Lung microvascular endothelial cell (primary cell): ENCODE measurements at places on chromosomes 2 and 18.

DNA sequence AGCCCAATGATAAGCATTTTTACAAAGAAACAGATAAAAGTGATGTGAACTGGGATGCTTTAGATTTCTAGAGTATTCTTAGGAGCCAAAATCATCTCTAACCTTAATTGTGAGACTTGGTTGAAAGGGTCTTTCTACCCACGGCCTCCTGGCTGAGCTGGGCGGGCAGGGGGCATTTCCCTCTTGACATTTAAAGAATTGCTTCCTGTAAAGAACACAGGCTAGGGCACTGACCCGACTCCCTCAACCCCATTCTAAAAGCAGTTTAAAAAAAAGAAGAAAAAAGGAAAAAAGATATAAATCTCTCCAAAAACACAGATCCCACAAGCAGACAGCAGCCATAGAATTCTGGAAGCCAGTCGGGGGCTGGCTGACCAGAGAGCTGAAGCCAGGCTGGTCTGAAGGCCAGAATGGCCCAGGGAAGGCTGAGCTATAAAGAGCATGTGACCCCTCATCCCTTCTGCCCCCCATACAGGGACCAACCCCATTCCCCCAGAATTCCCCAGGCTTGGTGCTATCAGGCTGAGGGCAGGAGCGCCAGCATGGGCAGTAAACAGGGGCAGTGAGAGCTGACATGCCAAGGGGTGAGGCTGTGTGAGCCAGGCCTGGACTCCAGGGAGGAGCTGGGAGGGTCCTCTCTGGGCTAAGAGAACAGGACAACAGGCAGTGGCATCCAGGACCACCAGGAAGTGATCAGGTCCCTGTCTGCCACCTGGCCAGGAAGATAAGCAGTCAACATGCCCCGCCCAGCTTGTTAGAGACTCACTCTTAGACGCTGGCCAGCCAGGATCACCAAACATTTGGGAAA is 188.5 kb downstream of the HDAC4 start:
- no peak for DNase-seq

- no peak for DNase-seq
Observed at GRCh38 chr18:2538844-2539243, 32.5 kb downstream of the METTL4 start.

GRCh38 chr2:151520976-151521375 is 111.3 kb downstream of the RIF1 start:
- DNase-seq: no peak

DNA sequence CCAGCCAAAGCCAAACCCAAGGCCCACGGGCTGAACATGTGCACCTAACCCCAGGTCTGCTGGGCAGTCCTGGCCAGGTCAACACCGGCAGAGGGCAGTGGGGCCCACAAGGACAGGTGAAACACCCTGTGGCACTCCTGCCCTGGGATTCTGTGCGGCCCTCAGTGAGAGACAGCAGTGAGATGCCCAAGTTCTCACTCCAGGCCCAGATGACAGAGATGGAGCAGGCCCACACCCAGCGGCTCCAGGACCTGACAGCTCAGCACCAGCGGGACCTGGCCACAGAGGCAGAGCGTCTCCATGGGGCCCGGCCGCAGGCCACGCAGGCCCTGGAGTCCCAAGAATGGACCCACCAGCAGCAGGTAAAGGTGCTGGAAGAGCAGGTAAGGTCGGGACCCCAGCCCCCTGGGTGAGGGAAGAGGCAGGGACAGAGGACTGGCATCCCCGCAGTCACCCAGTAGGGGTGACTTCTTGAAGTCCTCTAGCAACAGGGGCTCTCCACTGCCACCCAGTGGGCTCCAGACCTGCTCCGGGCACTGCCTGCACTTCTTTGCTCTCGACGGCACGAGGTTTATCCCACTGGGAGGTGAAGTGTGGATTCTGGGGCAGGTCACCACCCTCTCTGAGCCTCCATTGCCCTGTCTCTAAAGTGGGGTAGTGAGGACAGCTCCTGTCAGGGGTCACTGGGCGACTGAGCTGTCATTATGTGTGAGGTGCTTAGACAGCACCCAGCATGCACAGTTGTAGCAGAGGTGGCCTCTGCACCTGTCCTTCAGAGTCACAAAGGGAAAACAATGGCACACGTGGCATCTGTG is 8.8 kb upstream of the SNED1 start:
- peak; percentile 65 for DNase-seq

DNA sequence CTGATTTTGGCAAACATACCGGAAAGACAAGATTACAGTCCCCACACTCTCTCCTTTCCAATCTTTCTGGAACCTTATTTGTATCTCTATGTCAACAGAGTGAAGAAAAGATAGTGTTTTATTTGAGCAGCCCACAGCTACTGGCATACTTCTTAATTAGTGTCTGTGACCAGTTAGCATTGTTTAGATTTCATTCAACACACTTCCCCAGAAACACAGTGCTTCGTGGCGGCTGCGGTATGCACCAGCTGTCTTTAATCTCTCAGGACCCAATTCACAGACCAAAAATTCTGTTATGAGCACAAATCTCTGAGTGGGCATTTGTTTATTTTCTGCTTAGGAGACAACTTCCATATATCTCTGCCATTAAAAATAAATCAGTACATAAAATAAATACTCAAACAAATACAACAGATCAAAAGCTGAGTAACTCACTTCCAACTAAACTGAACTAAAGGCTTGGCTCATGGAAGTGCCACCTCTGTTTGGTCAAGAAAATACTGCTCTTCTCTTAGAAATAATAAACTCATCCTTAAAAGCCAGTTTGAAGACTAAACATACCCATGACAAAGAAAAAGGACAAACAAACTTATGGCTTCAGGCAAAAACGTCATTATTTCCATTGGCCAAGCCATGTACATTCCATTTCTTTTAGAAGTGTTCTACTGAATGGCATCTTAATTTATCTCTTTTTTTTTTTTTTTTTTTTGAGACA is 392.4 kb downstream of the TXNL1 start:
- DNase-seq: no peak

GRCh38 chr18:35754464-35754863 is 172.9 kb downstream of the GALNT1 start:
- DNase-seq: no peak

- DNase-seq: no peak
Observed at GRCh38 chr2:227643990-227644551, 22.5 kb upstream of the SCYGR5 start.

DNA sequence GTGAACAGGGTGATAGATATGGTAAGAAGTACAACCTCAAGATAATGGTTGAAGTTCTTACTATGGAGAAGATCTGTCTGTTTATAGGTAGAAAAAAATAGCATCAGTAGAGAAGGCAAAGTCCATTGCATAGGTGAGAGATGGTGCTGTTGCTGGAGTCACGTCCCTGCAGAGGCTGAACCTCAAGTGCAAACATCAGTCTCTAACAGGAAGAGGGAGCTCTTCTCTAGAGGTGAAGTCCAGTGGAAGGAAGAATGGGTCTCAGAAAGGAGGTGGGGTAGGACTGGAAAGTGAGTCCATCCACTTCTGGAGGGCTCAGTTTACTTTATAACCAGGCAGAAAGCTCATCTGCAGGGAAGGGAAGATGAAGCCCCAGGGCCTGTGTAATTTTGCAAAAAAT is 337.7 kb downstream of the MEIS1 start:
- no peak for DNase-seq

GRCh38 chr2:124272261-124272841 is 247.3 kb downstream of the CNTNAP5 start:
- DNase-seq: no peak

DNA sequence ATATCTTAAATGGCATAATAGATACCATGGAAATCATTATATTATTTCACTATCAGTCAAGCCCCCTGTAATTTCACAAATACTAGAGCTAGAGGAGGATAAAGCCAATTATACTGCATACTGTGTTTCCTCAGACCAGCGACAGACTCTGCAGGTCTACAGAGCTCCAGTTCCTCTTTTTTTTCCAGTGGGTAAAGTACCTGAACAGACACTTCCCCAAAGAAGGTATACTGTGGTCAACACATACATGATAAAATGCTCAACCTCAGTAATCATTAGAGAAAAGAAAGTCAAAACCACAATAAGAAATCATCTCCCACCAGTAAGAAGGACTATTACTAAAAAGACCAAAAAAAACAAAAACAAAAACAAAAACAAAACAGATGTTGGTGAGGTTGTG is 44.6 kb downstream of the SCN7A start:
- DNase-seq: no peak

DNA sequence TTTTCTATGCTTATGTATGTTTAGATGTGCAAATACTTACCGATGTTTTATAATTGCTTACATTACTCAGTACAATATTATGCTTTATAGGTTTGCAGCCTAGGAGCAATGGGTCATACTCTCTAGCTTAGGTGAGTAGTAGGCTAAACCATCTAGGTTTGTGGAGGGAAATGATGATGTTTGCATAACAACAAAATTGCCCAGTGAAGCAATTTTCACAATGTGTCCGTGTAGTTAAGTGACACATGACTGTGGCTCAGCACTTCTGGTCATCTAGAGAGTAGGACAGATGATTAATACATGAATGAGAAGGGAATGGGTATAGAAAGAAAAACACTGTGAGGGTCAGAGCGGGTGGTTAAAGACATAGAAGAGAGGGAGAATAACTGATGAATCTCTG is 2116.2 kb upstream of the PIK3C3 start:
- no peak for DNase-seq
